GM10248 (cell line): ENCODE measurements at places on chromosomes 3 and 15.

DNA sequence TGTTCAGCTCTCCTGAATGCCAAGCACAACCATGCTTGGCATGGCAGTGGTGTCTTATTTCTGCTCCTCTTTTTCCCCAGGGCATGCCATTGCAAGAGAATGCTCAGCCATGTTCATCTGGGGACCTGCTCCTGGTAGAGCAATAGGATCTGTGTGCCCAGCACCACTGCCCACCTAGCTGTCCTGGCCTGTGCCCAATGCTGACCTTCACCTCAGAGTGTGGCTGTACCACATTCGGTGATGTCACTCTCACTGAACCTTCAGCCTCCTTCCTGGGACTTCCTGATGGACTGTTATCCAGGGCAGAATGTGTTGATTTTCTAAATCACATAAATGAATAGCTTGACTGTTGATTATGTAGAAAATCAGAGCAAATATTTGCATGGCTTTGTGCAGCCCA is 42.0 kb downstream of the AGTR1 start:
- DNase-seq, result no peak

- no peak for DNase-seq
Observed at GRCh38 chr15:68561901-68562300, 16.9 kb upstream of the CORO2B start.

- peak; percentile 26 for DNase-seq
Observed at GRCh38 chr3:187942658-187943241, 197.5 kb upstream of the BCL6 start.

GRCh38 chr3:171981271-171981605 is 58.1 kb upstream of the FNDC3B start:
- DNase-seq, result no peak

DNA sequence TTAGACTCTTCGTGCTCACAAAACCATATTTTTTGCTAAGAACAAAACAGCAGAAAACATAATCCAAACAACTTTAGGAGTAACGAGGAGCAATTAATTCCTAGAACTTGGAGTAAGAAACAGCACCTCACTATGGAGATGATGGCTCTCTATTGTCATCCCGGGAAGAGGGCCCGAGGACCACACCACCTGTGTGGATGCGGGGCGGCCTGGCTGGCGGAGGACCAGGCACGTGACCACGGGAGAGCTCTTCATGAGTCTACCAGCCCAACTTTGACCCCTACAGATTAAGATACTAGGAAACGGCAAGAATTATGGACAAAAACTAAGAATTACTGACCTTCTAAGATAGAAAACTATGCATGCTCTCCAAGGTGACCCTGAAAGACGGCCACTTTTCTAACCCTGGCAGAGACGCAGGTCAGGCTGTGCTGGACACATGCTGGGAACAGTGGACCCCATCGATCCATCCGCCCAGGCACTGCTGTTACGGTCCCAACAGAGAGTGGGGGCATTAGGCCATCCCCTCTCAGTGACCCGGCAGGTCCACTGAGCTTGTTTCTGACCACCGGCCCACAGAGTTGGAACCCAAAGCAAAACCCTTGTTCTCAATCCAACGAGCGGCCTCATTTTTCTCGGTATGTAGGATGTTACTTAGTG is 13.1 kb upstream of the OCA2 start:
- no peak for DNase-seq

GRCh38 chr3:30658328-30659052 is 52.1 kb downstream of the TGFBR2 start:
- no peak for DNase-seq

GRCh38 chr15:58165661-58166060 is 27.5 kb downstream of the AQP9 start:
- no peak for DNase-seq

- peak; percentile 3 for DNase-seq
Observed at GRCh38 chr15:66876731-66877476, 174.9 kb downstream of the SMAD6 start.

GRCh38 chr15:29435811-29436210 is 166.2 kb upstream of the NSMCE3 start:
- no peak for DNase-seq

- no peak for DNase-seq
Observed at GRCh38 chr15:66390678-66391077, 4.0 kb downstream of the MAP2K1 start.

DNA sequence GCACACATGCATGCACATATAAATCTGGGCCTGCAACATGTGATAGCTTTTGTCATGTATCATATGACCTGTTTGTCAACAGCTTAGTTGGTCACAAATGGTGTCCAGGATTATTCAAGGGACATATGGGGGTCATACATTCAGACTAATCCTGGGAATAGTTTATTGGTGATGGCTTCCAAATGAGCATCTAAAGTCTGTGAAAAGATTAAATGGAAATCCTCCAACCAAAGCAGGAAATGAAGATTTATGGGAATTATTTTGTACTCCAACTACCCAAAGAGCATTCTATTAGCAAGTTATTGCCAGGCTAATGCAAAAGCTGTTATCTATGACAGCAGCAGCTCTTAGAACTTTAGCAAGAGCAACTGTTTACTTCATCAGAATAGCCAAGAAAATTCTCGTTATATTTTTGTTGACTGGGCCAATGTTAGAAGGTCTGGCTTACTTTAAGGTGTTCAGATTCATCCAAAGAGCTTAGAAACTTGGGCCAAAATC is 7.1 kb downstream of the FSTL1 start:
- no peak for DNase-seq

GRCh38 chr3:45554006-45554666 is 40.4 kb upstream of the LIMD1 start:
- DNase-seq, result peak; percentile 66

DNA sequence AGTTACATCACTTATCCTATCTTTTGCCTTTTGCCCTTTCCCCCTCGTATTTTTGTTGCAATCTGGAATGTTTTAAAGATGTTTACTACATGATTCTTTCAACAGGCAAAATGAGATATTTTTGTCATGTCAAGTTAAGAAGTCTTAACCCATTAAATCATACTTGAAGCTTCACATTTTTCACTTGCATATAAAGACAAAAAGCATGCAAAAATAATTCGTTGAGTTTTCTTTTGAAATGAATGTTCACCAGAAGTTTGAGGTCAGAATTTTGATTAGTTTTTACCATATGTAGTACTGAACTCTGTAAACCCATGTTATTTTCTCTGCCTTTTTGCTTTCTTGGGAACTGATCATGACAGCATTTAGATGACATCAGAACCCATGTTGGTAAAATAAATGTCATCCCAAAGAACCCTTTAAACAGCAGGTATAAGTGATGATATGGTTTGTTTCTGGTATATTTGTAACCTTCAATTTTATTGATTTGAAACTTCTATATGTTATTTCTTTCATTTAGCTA is 188.5 kb downstream of the GHSR start:
- DNase-seq, result no peak

DNA sequence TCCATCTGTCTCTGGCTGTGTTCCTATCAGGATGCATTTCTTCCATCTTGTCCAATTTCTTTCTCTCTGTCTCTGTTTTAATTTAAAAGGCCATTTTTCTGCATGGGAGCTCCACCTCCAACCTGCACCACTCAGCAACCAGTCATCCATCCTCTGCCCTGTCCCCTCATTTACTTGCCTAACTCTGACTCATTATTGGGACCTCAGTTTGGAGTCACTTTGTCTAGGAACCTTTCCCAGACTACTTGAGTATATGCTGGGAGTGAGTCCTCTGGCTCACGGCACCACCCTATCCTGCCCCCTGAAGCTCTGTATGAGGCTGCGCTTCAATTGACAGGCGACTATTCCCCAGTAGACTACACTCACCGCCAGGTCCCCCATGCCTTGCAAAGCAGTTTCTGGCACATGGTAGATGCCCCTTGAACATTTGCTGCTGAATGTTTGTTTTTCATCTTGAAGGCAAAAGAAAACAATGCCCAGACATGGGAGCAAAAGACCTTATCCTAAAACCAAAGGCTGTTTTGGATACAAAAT is 513.3 kb upstream of the CFAP20DC start:
- no peak for DNase-seq

GRCh38 chr15:56249092-56249491 is 5.4 kb upstream of the RFX7 start:
- DNase-seq, result no peak

- no peak for DNase-seq
Observed at GRCh38 chr3:17087509-17087908, 202.8 kb downstream of the PLCL2 start.

DNA sequence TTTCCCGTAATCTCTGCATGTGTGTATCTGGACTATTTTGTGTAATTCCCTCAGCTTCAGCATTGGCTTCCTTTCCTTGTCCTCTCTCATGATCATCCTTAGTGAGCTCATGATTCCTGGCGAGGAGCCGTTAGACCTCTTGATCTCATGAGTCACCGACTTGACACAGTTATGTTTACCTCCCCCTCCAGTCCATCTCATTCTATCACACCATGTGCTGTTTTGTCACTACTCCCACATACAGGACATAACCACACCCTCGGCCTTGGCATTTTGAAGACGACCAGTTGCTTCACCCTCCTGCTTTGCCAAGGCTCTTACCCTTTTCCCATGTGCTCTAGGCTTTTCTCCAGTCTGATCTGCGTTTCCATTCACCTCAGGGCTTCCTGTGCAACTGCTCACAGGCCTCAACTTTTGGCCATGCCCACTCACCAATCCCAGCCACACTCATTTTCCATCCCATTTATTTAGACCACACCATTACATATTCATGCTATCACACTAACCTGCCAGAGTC is 41.5 kb downstream of the CP start:
- no peak for DNase-seq

DNA sequence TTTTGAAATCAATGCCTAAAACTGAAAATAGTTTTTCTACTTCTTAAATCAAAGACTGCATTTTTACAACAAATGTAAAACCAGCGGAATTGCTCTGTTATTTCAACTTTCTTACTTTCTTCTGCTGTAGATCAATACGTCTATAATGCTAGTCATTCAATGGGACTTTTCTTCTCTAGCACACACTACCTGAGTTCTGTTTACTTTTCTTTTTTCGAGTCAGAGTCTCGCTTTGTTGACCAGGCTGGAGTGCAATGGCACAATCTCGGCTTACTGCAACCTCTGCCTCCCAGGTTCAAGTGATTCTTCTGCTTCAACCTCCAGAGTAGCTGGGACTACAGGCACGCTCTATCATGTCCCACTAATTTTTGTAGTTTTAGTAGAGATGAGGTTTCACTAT is 40.7 kb upstream of the KIF23 start:
- no peak for DNase-seq

DNA sequence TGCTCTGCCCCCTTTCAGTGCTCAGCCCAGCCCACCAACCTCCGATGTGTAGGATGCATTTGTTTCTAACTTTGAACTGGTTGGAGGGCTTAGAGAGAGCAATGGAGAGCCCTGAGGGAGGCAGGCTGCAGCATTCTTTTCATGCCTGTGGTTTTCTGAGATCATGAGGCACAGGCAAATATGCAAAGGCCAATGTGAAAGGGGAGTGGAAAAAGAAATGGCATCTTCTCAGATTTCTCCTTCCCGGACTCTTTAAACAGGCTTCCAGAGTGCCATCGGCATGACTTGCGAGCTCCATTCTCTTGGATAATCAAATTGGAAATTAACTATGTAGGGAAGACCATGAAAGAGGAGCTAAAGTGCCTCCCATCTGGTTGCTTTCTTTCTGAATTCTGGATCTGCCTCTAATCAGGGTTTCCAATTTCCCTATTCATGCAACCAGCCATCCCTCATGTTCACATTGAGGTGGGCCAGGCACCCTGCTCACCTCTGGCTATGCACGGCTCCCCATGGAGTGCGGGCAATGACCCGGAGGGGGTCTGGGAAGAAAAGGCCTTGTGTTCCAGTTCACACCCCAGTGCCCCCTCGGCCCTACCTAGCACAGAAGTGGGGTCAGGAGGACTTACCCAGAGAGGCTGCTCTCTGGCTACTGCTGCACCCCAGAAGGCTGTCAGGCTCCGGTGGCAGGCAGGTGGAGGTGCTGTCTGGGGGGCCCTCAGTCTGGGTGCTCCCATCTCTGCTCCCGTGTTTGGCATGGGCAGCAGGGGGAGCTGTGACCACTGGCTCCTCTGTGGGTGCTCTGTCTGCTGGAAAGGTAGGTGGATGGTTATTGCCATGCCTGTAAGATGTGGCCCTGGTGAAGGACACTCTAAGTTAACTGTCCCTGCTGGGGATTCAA is 16.1 kb downstream of the AMOTL2 start:
- peak; percentile 64 for DNase-seq

- DNase-seq, result no peak
Observed at GRCh38 chr3:49714728-49715550, 4.5 kb downstream of the AMIGO3 start.

DNA sequence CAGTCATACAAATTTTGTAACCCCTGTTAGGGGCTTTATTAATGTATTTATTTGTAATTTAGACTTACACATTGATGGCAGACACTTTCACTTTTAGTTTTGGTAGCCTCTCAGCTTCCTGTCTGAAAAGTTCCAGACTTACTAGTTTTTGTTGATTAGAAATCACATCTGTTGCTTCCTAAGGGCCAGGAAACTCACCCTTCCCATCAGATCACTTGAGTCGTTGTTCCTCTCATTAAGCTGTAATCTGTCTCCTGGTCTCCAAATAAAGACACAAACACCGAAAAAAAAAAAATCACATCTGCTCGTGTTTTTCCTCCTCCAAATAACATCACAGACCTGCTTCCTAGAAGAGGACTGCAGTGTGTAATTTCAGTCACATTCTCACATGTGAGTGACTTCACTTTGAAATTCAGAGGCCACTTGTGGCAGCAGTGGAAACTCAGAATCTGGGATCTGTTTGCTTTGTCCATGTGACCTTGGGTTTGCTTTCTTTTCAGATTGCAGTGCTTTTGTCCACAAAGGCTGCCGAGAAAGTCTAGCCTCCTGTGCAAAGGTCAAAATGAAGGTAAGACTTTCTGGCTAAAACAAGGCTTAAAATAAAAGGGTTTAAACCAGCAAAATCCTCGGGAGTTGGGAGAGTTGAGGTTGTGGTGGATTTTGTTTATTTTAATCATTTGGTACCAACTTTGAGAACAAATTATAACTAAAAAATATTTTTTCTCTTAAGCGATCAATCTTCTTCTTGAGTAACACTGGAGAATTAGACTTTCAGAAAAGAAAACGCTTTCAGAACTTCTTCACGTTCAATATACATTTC is 87.0 kb downstream of the KLHL25 start:
- no peak for DNase-seq

DNA sequence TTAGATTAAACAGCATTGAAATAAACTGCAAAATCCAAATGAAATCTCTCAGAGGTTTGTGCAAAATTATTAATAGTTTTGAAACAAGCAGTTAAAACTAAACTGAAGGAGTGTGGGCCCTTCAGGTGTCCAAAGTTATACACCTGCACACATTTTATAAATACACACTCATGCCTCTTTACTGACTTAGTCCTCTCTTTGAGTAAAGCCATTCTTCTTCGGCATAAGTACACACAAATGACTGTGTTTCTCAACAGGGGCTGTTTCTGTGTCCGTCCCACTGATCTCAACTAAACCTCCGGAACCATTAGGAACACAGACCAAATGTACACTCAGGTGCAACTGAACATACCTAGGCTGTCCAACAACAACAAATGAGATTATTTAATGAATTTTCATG is 18.8 kb downstream of the MECOM start:
- DNase-seq, result no peak

DNA sequence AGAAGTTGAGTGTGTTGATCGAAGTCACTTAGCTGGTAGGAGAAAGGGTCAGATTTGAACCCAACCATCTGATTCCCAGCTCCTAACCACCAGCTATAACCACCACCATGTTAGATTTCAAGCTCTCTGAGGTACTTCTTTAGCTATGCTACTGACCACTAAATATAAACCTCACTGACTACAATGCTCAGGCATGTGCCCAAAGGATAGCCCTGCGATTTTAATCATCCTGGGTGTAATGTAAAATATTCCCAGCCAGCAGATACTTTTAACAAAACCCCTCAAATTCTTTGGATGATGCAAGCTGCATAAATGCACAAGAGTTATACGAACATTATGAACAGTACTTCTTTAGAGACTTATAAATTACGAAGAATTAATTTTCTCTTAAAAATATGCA is 115.2 kb upstream of the TSC22D2 start:
- DNase-seq, result no peak
